Activated gamma-delta T cell (primary cell): ENCODE measurements at places on chromosomes 4 and X.

GRCh38 chr4:77595364-77595973 lies 10.2 kb upstream of the CXCL13 start:
- DNase-seq = no peak

DNA sequence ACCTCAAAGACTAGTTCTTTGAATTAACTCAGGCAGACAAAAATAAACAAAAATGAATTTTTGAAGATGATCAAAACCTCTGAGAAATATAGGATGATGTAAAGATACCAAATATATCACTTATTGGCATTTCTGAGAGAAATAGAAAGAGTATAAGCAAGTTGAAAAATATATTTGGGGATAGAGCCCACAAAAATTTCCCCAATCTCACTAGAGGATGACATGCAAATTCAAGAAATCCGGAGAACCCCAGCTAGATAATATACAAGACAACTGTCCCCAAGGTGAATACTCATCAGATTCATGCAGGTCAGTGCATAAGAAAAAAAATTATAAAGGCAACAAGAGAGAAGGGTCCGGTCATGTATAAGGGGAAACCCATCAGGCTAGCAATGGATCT lies 129.1 kb downstream of the CXXC4 start:
- no peak for DNase-seq

GRCh38 chrX:96611619-96612362 lies 72.9 kb upstream of the DIAPH2 start:
- DNase-seq = no peak

GRCh38 chrX:75132672-75133071 lies 23.4 kb downstream of the ABCB7 start:
- no peak for DNase-seq

- DNase-seq = no peak
Observed at GRCh38 chrX:86066998-86067397, 19.6 kb upstream of the CHM start.

DNA sequence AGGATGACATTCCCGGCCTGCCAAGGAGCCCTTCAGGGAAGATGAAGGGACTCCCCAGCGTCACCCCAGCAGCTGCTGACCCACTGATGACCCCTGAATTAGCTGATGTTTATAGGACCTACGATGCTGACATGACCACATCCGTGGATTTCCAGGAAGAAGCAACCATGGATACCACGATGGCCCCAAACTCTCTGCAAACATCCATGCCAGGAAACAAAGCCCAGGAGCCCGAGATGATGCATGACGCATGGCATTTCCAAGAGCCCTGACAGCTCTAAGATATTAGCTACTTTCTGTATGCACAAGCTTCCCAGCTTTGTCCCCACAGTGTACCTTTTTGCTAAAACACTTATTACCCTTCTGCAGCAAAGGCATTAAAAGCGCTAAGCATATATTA lies 14.4 kb downstream of the AMBN start:
- DNase-seq = no peak

GRCh38 chrX:106897259-106897658 lies 5.9 kb downstream of the RIPPLY1 start:
- DNase-seq = no peak

- no peak for DNase-seq
Observed at GRCh38 chr4:8581094-8581861, 1.1 kb downstream of the GPR78 start.

- no peak for DNase-seq
Observed at GRCh38 chrX:136639506-136640176, 8.3 kb upstream of the CD40LG start.

DNA sequence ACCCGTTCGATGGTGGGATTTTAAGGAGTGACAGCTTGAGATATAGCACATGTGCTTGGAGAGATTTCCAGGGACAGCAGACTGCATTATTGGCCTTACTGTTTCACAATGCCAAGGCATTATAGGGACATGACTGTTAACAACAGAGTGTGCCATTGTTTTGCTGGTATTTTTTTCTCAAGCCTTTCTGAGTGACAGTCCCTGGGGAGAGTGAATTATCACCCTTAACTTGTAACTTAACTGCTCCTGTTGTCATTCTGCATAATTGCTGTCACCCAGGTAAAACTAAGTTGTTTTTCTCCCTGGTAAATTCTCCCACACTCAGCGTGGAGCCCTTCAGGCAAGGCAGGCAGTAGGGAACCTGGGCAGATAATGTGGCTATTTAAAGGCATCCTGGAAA lies 989.2 kb upstream of the LCORL start:
- DNase-seq = no peak

DNA sequence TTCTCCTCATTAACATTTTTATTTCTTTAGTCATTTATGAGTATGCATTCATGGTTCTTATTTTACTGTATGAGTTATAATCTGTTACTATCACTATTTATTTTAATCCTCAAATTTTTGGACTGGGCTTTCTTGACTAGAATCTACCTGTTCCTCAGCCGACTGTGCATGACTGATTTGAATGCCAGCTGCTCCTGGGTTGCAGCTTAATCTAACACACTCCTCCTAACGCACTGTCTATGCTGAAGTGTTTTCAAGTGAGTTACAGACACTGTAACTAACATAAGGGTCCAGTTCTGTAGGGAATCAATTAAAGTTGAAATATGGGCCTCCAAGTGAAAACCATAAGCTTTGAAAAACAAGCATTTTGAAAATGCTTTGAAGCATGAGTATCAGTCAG lies 137.4 kb upstream of the ARSJ start:
- no peak for DNase-seq

GRCh38 chrX:29528281-29528680 lies 687.1 kb upstream of the MAGEB2 start:
- DNase-seq = no peak

DNA sequence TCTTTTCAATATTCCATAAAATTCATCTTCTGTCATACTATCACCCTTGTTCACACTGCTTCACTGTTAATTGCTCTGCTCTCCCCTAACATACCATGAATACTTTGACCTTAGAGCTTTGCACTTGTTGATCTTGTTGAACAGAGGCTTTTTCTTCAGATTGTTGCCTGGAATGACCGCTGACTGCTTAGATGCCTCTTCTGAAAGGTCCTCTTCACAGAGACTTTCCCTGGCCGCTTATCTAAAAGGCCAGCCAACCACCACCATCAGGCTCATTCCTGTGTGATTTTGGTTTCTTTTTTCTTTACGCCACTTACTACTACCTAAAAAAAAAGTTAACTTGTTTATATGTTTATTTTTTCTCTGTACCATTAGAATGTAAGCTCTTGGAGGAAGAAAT lies 667.7 kb downstream of the STPG2 start:
- DNase-seq = no peak

- DNase-seq = no peak
Observed at GRCh38 chr4:41269682-41270081, 13.0 kb downstream of the UCHL1 start.

GRCh38 chr4:24973404-24973746 lies 57.4 kb downstream of the LGI2 start:
- DNase-seq = no peak

DNA sequence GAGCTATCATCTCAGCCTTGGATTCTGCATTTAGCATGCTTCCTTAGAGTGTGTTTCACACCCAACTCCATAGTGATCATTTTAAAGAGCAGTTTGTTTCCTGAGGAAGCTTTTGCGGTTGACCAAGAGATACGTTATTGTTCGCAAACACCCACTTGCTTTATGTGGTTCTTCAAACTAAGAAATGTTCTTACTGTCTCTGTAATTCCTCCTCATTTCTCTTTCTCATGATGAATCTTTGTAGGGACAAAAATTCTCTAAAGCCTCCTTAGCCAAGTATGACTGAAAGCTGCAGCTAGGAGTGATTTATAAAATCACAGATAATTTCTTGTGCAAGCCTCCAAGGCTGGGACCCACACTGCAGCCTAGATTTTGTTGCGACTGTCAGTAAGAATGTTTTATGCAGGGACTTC lies 10.0 kb downstream of the TNIP3 start:
- DNase-seq = no peak

DNA sequence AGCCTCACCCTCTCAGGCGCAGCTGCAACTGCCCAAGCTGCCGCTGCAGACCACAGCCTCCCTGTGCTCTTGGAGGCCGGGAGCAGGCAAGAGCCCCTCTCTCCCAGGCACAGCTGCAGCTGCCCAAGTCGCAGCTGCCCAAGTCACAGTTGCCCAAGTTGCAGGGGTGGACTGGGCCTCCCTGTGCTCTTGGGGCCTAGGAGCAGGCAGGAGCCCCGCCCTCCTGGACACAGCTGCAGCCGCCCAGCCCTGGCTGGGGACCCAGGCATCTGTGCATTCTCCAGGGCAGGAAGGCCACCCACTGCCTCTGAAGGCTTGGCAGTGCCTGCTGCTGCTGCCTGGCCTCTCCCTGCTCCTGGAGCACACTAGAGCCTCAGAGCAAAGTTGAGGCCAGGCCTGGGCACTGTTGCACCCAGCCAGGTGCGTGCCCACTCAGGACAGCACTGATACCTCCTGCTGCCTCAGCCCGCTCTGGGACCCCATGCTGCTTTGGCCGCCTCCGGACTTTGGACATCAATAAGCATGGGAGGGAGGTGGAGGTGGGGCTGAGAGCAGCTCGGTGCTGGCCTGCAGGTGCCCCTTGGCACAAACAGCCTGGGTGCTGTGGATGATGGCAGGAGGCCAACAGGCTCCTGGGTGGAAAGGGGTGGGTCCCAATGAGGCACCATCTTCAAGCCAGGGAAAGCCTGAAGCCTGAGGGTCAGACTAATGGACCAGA lies 247.5 kb downstream of the PDGFC start:
- DNase-seq = no peak

DNA sequence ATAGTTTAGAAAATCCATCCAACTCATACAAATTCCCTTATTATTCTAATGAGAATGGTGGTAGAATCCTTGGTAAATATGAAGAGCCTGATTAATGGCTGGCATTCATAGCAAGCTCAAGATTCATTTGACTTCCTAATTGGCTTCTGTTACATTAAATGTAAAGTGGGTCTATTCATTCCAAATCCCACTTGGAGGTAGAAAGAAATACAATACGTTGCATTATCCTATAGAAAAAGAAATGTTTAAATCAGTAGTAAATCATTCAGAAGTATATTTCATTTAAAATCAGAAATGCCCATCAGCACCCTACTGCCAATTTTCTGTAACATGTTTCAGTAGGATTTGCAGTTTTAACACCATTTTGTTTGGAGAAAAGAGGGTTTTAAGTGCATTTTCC lies 6.7 kb downstream of the ADGRG4 start:
- DNase-seq = no peak

DNA sequence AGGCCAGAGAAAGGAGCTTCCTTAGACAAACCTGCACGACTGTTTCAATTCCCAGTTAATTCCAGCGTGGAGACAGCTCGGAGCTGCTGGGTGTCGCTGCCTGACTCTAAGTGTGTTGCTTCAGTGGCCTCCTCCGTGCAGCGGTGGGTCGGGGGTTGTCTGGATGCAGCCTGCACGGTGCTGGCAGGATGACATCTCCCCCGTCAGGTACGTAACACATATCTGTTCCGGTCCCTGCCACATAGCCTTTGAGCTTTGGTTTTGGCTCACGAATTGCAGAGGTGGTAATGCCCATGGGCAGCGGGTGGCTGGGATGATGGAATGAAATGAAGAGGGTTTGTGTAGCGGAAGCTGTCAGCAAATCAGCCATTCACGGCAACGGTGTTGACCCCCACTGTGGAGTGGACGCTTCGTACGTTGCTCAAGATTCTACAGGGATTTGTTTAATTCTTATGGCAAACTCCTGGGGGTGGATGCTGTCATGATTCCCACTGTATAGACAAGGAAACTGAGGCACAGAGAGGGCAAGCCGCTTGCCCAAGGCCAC lies 33.7 kb upstream of the HMX1 start:
- no peak for DNase-seq

- no peak for DNase-seq
Observed at GRCh38 chr4:20773144-20773997, 73.1 kb downstream of the PACRGL start.

GRCh38 chrX:67726018-67726417 lies 182.2 kb downstream of the AR start:
- no peak for DNase-seq

GRCh38 chrX:111095974-111096895 lies at the start of gene PAK3:
Gene PAK3, plus strand, starts transcription at chrX:111096191. Its CDS starts 26,913 bp downstream, at chrX:111123104.
- DNase-seq = peak; percentile 3

DNA sequence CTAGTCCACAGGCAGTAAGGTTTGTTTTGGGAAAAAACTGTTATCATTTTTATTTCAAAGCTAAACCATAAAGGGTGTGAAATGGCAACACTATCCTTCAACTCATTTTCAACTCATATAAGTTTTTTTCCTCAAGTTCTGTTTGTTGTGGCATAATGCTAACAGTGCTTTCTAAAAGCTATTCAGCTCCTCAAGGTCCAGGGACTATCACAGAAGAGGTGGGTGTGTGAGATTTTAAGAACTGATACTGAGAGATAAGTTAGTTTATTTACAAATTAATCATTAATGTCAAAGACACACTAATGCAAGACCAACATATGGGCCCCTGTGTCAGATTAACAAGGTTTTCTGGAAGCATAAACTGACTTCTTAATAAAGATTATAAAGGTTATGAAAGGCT lies 11.8 kb downstream of the UGT2B15 start:
- no peak for DNase-seq

DNA sequence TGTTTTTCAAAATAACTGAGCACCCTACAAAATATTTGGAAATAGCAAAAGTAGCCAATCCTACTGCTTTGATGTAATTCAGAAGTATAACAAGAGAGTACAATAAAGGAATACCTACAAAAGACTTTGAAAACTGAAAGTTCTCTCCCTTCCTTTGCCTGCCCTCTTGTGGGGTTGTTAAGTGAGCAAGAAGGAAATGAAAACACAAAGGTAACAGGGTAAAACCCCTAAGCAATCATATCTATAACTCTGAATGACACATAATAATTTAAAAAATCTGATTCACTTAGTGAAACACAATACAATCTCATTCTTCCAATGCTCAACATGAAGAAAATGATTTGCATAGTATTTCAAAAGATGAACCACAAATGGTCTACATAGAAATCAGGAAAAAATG lies 98.2 kb downstream of the FRYL start:
- DNase-seq = no peak

GRCh38 chr4:82705928-82706300 lies 92.7 kb downstream of the SCD5 start:
- no peak for DNase-seq

DNA sequence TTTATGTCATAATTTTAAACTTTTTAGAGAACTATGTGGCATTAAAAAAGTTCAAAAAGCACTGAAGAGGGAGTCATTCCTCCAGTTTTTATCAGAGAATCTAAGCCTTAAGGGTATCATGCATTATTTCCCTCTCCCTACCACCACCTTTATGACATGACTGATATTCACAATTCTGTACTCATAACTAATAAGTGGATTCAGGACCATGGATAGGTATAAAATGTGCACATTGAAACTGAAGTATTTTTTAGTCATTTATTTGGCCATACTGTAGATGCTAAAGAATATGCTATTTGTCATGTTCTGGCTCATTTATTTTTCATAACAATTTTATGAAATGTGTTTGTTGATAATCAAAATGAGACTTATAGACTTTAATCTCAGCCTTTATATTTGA lies 897.5 kb upstream of the AGA start:
- DNase-seq = no peak

DNA sequence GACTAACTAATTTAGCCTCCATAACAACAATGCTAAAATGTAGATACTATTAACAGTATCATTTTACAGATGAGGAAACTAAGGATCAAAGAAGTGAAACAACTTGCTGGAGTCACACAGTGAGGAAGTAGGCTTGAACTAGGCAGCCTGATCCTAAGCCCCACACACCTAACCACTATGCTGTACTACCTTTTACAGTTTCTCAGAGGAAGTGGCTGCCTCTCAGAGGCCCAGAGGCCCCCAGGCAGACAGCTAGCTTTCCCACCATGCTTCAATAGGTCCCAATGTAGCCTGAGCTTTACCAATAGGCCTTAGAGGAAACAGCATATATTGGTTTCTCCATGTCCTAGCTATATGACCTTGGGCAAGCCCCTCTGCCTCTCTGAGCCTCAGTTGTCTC lies 69.4 kb upstream of the PJA1 start:
- no peak for DNase-seq
